Spinal cord (tissue), 10 donors: ENCODE measurements at places on chromosomes 7 and 10. TPM values are rescaled to one million over a fixed set of nuclear protein-coding genes. Genes with fewer than 3 reads are reported as not detected.

DNA sequence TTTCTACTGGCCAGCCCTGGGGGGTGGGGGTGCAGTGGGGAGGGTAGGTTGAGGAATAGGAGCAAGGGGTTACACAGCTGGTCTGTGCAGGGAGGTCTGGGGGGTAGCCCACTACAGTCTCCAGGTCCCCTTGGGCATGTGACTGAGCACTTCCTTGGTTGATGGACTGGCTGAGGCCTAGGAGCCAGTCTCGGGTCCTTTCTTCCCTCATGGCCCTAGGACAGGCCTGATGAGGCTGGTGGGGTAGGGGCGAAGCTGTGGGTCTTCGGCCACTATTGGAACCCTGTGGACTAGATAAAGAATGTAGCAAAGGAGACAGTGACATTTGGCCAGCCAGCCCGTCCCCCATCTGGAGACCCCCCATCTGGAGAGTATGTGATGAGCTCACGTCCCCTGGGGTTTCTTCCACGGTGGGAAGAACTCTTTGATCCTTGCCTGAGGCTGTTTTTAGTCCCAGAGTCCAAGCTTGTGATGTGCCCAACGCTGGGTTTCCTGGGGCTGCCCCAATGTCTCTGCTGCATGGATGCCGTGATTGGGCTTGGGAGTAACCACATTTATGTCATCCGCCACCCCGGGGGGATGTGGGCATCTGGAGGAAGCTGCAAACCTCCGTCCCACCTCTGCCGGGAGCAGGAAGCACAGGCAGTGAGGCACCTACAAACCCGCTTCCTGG lies 20.7 kb downstream of the FAM241B start:
- H3K27me3 ChIP-seq, result no peaks in the 10 kb centered on the region
- no peak for DNase-seq
- H3K27ac ChIP-seq, result no peak overlapping the region
- H3K4me1 ChIP-seq, result peaks cover 44% of the 10 kb centered on the region

- peaks cover 16% of the 10 kb centered on the region for H3K4me1 ChIP-seq
- no peak overlapping the region for H3K4me3 ChIP-seq
- H3K27ac ChIP-seq, result no peak overlapping the region
- no peak for DNase-seq
- H3K36me3 ChIP-seq, result peaks cover 20% of the 10 kb centered on the region
- peaks cover 5% of the 10 kb centered on the region for H3K27me3 ChIP-seq
These were observed 76.8 kb upstream of the NKX6-2 start for GRCh38 chr10:132862485-132863420.

- DNase-seq, result no peak
- no peaks in the 10 kb centered on the region for H3K4me1 ChIP-seq
- no peaks in the 10 kb centered on the region for H3K36me3 ChIP-seq
- no peak overlapping the region for H3K27ac ChIP-seq
- H3K27me3 ChIP-seq, result no peaks in the 10 kb centered on the region
- H3K4me3 ChIP-seq, result no peak overlapping the region
These were observed 247.3 kb downstream of the SUGCT start for GRCh38 chr7:40382145-40382544.

- peaks cover 6% of the 10 kb centered on the region for H3K36me3 ChIP-seq
- H3K4me1 ChIP-seq, result no peaks in the 10 kb centered on the region
- H3K27ac ChIP-seq, result no peak overlapping the region
- DNase-seq, result no peak
- no peaks in the 10 kb centered on the region for H3K27me3 ChIP-seq
- no peak overlapping the region for H3K4me3 ChIP-seq
These were observed 35.1 kb upstream of the DNAH11 start for GRCh38 chr7:21507627-21508343.

Gene ZNF479
- not detected for total RNA-seq
